ENCODE measurements at places on chromosomes 1 and 21.

GRCh38 chr1:72780212-72780611 is 497.9 kb upstream of the NEGR1 start:
- DNase-seq = no peak

DNA sequence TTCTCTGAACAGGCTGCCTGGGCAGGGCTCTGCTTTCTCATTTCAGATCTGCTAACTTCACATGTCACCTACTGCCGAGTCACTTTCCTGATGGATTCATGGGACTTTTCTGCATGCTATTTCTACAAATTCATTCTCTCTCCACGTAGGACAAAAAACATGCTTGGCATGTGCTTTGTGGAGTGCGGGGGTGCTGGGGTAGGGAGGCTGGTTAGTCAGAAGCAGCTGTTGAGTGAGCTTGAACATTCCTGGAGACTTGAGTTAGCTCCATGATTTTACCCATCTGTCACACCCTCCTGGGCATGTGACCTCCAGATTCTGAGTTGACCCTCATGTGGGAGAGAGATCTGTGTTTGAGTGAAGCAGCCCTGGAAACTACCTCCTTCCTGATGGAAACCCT is 71.4 kb downstream of the UCK2 start:
- DNase-seq = no peak

- no peak for DNase-seq
Measured at GRCh38 chr1:226157761-226158316, 28.7 kb downstream of the ACBD3 start.

DNA sequence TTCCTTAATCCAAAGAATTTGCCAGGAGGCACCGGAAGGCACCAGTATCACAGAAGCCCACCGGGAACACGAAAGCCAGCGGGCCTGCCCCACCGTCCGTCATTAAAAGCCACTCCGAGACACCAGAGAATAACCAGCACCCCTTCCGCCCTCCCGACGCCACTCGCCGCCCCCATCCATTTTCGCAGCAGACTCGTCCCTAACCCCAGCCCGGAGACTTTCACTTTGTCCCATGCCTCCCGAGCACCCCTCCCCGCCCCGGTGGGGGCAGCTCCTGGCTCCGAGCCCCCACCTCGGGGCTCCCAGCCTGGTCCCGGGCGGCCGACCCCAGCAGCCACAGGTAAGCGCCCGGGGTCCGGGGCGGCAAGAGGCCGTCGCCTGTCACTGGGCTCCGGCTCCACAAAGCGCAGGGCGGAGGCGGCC is 105.4 kb downstream of the SLC45A1 start:
- peak; percentile 29 for DNase-seq

DNA sequence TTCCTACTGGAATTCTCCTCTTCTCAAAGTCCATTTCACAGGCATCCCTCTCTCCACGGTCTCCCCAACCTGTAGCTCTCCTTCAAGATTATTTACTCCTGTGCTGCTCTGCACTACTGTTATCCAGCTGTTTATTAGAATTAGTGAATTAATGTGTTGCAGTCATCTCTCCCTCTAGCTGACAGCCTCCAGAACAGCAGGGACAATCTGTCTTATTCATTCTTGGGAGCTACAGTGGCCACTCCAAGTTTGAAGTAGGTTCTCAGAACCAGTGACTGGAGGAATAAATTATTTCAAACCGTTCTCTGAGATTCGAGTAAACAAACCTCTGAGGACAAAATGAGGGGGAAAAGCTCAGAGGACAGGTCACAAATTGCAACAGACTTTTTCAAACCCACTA is 330.9 kb downstream of the RRAGC start:
- no peak for DNase-seq

GRCh38 chr1:16315437-16315836 is 36.8 kb downstream of the FBXO42 start:
- no peak for DNase-seq

GRCh38 chr1:191546803-191547202 is 611.5 kb upstream of the RGS18 start:
- DNase-seq = no peak

DNA sequence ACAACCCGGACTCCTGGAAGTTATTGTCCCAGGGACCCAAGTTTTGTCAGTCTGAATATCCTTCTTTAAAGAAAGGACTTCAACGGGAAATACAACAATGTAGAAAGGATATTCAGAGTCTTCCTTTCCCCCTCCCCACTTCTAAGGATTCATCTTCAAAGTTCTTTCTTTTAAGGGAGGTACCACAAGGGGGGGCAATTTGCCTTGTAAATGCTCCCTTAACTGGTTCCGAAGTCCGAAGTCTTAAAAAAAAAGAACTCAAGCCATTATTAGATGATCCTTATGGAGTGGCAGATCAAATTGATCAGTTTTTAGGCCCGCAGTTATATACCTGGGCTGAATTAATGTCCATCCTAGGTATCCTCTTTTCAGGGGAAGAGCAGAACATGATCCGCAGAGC is 47.0 kb downstream of the SERINC2 start:
- DNase-seq = no peak

DNA sequence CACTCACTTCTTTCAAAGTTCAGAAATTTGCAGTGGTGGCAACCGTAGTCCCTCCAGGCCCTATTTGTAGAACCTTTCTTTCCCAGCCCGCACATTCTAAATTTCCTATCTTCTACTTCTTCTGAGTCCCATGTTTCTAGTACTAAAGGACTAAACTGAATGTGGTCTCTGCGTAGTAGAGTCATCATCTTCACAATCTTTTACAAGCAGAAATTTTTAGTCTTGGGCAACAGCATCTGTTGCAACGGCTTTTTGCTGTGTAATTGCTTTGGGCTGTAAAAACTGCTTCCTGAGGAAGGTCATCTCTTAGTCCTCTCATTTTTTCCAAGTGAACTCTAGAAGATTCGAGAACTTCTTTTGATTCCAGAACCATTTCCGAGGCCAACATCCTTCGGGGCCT is 23.9 kb downstream of the VAV3 start:
- no peak for DNase-seq

GRCh38 chr1:214404154-214404553 is 123.2 kb downstream of the SMYD2 start:
- no peak for DNase-seq

DNA sequence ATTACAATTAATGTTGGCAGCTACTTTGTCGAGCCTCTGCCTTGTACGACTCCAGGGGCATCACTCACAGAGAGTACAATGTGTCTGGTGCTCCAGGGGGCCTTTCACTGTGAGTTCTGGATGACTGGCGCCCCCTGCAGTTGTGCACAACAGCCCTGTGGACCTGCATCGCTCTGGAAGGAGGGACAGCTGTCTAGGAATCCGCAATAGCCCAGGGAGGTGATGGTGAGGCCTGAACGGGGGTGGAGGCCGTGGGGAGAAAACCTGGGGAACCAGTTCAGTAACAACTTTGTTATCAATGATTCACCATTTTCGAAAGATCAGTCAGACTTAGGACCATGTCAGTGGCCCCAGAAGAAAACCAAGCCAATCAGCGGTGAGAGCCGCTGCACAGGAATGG is 189.1 kb downstream of the KAZN start:
- no peak for DNase-seq
